ENCODE measurements at places on chromosomes 2 and 18.

- DNase-seq, result peak; percentile 34
These were observed 10.1 kb upstream of the LCLAT1 start for GRCh38 chr2:30436859-30437435.

DNA sequence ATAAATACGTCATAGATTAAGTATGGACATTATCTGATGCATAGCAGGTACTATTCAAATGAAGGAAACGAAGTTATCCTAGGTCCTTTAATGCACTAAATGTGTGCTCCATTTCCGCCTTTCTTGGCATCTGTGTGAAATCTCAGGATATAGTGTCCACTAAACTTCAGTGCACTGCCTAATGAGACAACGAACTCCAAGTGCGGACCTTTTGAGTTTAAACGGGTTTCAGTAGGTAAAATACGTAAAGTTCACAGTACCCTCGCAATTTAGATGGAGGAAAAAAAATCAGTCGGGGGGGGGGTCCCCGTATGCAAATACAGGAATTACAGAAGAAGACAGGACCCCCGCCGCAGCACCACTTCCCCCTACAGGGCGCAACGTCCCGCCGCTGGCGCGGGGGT is 729 bp upstream of the REL start:
- no peak for DNase-seq

GRCh38 chr2:240946046-240946445 is 39.9 kb downstream of the CROCC2 start:
- DNase-seq, result no peak

- no peak for DNase-seq
These were observed 19.6 kb upstream of the CREB1 start for GRCh38 chr2:207510148-207510547.

- no peak for DNase-seq
These were observed 250.6 kb downstream of the RPRM start for GRCh38 chr2:153227981-153228380.

DNA sequence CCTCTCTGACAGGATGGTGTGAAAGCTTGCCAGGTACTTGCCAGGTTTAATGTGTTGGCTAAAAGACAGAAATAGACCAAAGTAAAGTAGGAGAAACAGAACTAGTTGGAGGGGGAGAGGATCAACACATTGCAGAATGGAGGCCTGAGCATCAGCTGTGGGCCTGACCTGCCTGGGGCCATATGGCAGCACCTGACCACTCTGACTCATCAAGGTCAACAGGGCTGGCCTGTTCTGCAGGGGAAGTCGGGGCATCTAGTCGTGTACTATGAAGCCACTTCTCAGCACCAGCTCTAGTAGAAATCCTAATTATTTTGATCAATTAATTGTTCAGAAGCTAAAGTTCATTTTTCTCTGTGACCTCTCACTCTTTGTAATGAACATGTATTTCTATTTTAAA is 35.8 kb upstream of the NOSTRIN start:
- no peak for DNase-seq

GRCh38 chr18:79634593-79635426 is 44.8 kb upstream of the CTDP1 start:
- peak; percentile 22 for DNase-seq

- DNase-seq, result no peak
These were observed 7.0 kb downstream of the SLC14A1 start for GRCh38 chr18:45730832-45731575.

GRCh38 chr2:181656450-181657291 is at the start of gene CERKL:
CERKL (minus strand) TSS chr2:181657105; CDS start chr2:181657006, 99 bp downstream.
- peak; percentile 28 for DNase-seq

DNA sequence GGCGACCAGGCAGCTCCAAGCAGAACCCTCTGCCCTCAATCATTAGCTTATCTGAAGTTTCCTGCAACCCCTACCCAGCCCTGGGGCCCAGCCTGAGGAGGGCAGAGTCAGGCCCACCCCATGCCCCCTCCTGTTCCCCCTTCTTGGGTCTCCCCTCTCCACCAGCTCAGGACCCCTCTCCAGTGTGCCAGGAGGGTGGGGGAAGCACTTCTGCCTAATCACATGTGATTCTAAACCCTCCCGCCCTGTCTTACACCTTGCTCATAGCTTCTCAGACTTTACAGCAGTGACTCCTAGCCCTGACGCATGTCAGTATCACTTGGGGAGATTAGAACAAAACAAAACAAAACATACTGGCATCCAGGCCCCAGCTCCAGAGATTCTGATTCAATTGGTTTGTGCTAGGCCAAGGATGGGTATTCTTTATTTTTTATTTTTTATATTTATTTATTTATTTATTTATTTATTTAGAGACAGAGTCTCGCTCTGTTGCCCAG is 42.5 kb upstream of the ASAP2 start:
- DNase-seq, result no peak

- DNase-seq, result peak; percentile 88
These were observed 160.9 kb downstream of the ZEB2 start for GRCh38 chr2:144358979-144359541.

GRCh38 chr18:62498616-62499262 is 24.1 kb upstream of the ZCCHC2 start:
- DNase-seq, result no peak

GRCh38 chr18:8373486-8373885 is 235.8 kb upstream of the RAB12 start:
- no peak for DNase-seq

DNA sequence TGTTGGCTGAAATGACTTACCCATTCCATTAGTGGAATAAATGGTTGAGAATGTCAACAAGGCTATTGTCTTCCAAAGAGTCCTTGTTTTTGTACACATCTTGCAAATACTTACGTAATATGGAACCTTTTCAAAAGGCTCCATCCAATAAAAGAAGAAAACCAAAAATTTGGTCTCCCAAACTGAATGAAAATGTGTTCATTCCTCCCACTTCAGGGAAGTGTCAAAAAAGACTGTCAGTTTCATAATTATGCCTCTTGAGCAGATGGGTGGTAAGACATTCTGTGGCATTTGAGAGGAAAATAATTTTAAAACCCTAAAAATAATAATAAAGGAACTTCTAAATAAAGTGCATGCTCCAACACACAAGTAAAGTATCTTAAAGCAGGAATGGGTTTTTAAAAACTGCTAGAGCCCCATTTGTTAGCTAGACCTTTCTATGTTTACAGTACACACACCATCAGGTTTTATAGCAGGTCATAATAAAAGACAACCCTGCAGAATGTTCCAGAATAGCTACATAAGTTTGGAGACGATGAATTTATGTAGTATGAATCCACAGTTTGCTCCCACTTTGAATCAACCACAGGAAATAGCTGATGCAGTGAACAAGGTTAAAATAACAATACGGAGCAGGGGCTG is 843.7 kb downstream of the LRRTM4 start:
- no peak for DNase-seq

GRCh38 chr2:12074126-12074844 is 327.9 kb downstream of the LPIN1 start:
- no peak for DNase-seq

DNA sequence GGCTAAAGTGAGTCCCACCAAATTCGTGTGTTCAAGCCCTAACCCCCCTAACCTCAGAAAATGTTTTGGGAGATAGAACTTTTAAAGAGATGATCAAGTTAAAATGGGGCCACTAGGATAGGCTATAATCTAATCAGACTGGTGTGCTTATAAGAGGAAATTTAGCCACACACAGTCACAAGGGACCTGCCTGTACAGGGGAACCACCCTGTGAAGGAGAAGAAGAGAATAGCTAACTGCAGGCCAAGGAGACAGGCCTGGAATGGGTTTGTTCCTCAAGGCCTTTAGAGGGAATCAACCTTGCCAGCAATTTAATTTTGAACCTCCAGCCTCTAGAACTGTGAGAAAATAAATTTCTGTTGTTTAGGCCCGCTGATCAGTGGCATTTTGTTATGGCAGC is 36.0 kb upstream of the TANK start:
- peak; percentile 55 for DNase-seq

DNA sequence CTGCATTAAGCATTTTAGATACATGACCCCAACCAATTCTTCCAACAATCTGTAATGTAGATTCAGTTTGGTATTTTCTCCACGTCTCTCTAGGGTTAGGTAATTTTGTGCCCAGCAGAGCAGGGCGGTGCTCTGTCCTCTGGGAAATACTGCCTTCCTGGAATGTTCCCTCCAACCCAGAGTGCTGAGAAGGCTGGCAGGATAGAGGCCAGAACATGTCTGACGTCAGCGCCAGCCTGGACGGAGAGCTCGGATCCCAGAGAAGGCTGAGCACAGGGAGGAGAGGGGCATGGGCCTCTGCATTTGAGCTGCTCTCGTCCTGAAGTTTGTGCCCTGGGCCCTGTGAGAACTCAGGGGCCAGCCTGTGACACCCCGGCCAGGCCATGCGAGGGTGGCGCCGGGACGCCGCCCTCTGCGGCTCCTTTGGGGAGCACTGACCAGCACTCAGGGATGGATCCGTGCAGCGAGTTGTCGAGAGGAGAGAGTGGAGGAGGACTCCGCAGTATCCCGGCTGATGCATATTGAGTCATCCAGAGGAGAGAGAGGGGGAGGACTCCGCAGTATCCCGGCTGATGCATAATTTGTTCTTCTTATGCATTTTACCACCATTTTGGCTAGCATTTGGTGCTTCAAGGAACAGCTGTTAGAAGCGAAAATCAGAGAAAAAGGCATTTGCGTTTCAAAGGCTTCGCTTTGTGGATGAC is 80.0 kb upstream of the PXDN start:
- DNase-seq, result no peak

DNA sequence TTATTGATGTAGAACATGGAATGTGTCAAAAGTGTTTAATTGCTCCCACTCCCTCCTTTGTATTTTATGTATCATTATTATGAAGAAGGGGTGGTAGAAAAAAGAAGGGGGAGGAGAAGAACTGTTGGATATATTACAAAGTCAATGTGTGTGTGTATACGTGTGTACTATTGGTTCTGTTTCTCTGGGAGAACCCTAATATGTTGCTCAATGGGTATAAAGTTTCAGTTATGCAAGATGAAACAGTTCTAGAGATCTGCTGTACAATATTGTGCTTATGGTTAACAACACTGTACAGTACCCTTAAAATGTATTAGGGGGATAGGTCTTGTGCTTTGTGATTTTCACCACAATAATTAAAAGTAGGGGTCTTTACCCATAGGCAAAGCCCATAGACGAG is 58.1 kb upstream of the ZC3H15 start:
- no peak for DNase-seq

GRCh38 chr2:23411752-23412431 is 26.9 kb downstream of the KLHL29 start:
- DNase-seq, result no peak

- DNase-seq, result no peak
These were observed 73.3 kb upstream of the NFATC1 start for GRCh38 chr18:79322441-79322840.

- DNase-seq, result no peak
These were observed 282.7 kb downstream of the DCDC2C start for GRCh38 chr2:3986063-3986462.

GRCh38 chr18:58095655-58096054 is 51.6 kb downstream of the NEDD4L start:
- DNase-seq, result no peak

- DNase-seq, result no peak
These were observed 1661.9 kb upstream of the PIK3C3 start for GRCh38 chr18:40292985-40293710.

GRCh38 chr2:182628916-182629315 is 87.1 kb upstream of the DNAJC10 start:
- no peak for DNase-seq

GRCh38 chr2:194004590-194005206 is 1652.3 kb upstream of the SLC39A10 start:
- DNase-seq, result no peak

DNA sequence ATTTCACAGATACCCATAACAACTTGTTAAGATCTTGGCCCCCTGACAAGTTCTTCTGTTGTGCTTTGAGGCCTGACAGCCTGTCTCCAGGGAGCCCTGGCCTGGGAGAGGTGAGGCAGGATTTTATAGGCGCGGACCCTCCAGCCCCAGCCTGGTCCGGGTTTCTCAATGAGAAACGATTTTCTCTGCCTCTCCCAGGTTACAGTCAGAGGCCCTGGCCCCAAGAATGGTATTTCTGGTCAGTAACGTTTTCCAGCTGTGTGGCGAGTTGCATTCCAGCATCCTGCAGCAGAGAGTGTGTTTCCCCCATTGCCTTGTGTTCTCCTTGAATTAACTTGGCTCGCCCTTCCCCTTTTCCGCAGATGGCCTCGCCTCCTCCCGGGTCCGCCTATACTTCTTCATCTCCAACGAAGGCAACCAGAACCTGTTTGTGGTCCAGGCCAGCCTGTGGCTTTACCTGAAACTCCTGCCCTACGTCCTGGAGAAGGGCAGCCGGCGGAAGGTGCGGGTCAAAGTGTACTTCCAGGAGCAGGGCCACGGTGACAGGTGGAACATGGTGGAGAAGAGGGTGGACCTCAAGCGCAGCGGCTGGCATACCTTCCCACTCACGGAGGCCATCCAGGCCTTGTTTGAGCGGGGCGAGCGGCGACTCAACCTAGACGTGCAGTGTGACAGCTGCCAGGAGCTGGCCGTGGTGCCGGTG is 3.0 kb downstream of the INHBB start:
- DNase-seq, result no peak

DNA sequence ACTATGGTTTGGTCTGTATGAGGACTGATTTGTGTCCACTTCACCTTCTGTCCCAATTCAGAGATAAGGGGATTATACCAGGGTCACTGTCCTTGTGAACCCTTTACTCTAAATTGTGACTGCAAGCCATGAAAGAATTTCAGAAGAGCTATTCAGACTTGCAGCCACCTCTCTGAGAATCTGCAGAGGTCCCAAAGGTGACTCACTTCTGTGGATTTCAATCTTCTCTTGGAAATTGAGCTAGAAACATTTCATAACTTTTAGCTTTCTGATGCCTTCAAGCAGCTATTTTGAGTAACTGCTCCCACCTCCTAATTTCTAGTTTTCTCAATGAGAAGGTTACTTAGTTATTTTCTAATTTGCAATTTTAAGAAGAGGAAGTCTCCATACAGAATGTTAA is 1242.4 kb upstream of the ACVR2A start:
- DNase-seq, result no peak

- DNase-seq, result no peak
These were observed 4.1 kb downstream of the PDCD1 start for GRCh38 chr2:241854342-241855244.

- DNase-seq, result peak; percentile 68
These were observed 73.6 kb downstream of the OTX1 start for GRCh38 chr2:63124218-63124617.

DNA sequence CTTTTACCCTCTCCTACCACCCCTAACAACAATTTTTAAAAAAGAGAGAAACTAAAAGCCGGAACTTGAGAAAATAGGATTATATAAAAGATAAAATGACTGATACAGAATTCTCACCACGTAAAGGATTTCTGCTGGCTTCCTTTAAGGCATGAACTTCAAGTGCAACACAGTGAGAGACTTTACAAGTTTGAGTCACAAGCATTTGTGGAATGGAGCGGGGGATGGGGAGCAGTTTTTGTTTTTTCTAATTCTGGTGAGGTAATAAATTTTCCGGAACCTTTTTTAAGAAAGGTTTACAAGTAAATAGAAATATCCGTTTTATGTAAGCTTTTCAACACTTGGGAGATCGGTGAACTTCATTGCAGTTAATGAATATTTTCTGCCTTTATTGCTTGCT is 1.8 kb upstream of the CDH2 start:
- no peak for DNase-seq

GRCh38 chr2:40102447-40102846 is 323.4 kb upstream of the THUMPD2 start:
- no peak for DNase-seq

- DNase-seq, result no peak
These were observed 35.2 kb downstream of the MTHFD2 start for GRCh38 chr2:74233648-74234047.
